ENCODE measurements at places on chromosomes 12 and 14.
A peak's percentile ranks its signal among the peaks of the same experiment; 100 is the strongest.

DNA sequence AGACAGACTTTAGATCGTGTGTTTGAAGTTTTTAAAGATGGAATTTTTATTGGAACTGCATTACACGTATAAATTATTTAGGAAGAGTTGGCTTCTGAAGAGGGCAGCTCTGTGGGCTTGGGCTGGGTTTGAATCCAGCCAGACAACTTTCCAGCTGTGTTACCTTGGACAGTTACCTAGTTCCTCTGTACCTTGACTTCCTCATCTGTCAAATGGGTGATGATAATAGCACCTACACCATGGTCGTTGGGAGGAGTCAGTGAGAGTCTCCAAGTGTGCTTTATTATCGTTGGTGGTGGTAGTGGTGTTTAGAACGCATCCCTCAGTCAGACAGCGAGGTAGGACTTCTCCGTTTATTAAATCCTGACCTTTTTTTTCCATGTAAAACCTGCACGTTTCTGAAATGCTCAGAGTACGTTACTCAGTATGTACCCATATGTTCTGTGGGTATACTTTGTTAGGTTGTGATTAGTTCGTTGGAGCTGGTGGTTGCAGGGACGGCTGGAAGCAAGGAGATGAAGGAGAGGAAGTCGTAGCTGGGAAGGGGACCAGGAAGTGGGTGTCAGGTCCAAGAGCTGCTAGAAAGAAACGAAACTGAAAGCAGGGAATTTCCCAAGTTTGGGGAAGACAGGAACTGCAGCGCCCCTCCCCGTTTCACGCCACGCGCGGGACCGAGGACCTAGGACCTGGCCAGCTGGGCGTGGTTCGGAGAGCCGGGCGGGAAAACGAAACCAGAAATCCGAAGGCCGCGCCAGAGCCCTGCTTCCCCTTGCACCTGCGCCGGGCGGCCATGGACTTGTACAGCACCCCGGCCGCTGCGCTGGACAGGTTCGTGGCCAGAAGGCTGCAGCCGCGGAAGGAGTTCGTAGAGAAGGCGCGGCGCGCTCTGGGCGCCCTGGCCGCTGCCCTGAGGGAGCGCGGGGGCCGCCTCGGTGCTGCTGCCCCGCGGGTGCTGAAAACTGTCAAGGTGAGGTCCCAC lies at the start of gene OAS3:
TSS of gene OAS3 (plus strand) at position 734 of the 979 bp plus-strand sequence. CDS start at position 791, 57 bp downstream.
- H3K36me3 ChIP-seq, result no peaks in the 10 kb centered on the region
- no peak for DNase-seq
- H3K27me3 ChIP-seq, result peaks cover 2% of the 10 kb centered on the region
- no peak within 1 kb of the TSS for H3K27ac ChIP-seq
- H3K4me3 ChIP-seq, result peak within 1 kb of the TSS; percentile 60

DNA sequence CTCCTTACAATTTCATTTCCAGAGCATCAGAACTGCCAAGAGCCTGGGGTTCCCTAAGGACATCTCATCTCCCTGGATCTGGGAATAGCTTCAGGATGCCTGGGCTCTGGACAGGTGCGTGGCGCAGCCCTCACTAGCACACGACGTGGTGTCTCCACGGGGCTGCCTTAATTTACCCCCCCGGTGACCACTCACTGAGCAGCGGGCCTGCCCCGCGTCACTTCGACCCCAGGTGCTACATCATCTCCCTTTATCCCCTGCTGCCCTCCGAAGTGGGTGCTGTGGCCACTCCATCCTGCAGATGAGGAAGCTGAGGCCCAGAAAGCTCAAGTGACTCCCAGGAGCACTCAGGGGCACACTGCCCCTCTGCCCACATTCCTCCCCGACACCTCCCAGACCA lies 177.8 kb upstream of the SFSWAP start:
- no peak for DNase-seq
- no peak overlapping the region for H3K27ac ChIP-seq
- H3K4me3 ChIP-seq, result no peak overlapping the region
- H3K36me3 ChIP-seq, result no peaks in the 10 kb centered on the region
- no peaks in the 10 kb centered on the region for H3K4me1 ChIP-seq

- no peak for DNase-seq
- H3K27me3 ChIP-seq, result peaks cover 6% of the 10 kb centered on the region
- no peaks in the 10 kb centered on the region for H3K36me3 ChIP-seq
- peaks cover 10% of the 10 kb centered on the region for H3K4me1 ChIP-seq
Observed at GRCh38 chr14:64826845-64827244, 52.9 kb downstream of the SPTB start.

DNA sequence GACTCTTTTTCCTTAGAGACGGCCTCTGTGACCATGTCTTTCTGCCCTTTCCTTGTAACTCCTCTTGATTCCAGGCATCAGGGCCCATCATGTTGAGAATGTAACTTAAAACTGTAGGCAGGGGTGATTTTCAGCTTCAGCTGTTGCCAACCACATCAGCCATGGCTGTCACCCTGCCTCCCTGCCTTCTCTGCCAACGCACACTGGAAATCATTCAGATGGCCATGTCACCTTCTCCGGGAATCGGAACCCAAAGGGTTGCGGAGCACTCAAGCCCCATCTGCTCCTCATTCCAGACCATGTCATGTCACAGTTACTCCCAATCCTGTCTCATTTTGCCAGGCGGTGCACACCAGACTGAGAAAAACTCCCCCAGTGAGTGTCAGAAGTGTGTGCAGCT lies 72.1 kb downstream of the EMP1 start:
- peaks cover 31% of the 10 kb centered on the region for H3K27me3 ChIP-seq
- DNase-seq, result no peak
- no peak overlapping the region for H3K27ac ChIP-seq
- no peaks in the 10 kb centered on the region for H3K36me3 ChIP-seq

GRCh38 chr14:57617510-57617909 lies 123.9 kb upstream of the CCDC198 start:
- H3K4me1 ChIP-seq, result no peaks in the 10 kb centered on the region
- H3K27me3 ChIP-seq, result peaks cover 2% of the 10 kb centered on the region
- no peak overlapping the region for H3K27ac ChIP-seq
- DNase-seq, result no peak
- no peaks in the 10 kb centered on the region for H3K36me3 ChIP-seq
- no peak overlapping the region for H3K4me3 ChIP-seq

GRCh38 chr14:84760489-84761126 lies 769.3 kb upstream of the FLRT2 start:
- H3K27ac ChIP-seq, result peak overlapping the region; percentile 46
- no peak for DNase-seq

DNA sequence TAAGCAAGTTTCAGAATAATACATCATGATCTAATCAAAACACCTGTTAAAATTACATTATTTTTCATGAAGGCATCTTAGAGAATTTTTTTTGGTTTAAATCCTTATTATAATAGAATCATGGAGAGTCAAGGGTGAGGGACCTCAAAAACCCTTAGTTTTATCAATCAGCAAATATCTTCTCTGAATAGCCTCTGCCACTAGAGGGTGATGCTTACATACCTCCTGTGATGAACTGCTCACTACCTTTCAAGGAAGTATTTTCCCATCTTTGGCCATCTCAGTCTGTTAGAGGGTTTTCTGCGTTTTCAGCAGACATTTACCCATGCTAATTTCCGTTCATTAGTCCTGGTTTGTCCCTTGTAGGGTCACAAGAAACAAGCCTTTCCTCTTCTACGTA lies 200.2 kb downstream of the TRHDE start:
- no peak for DNase-seq
- H3K4me3 ChIP-seq, result no peak overlapping the region
- no peak overlapping the region for H3K27ac ChIP-seq
- H3K27me3 ChIP-seq, result no peaks in the 10 kb centered on the region

GRCh38 chr14:61315313-61315712 lies 6.1 kb upstream of the PRKCH start:
- no peak overlapping the region for H3K27ac ChIP-seq
- H3K4me1 ChIP-seq, result no peaks in the 10 kb centered on the region
- H3K36me3 ChIP-seq, result peaks cover 2% of the 10 kb centered on the region

- H3K27ac ChIP-seq, result no peak overlapping the region
- no peaks in the 10 kb centered on the region for H3K27me3 ChIP-seq
- no peak overlapping the region for H3K4me3 ChIP-seq
- H3K36me3 ChIP-seq, result peaks cover 10% of the 10 kb centered on the region
- DNase-seq, result no peak
Observed at GRCh38 chr14:73386342-73386741, 72.0 kb downstream of the NUMB start.

DNA sequence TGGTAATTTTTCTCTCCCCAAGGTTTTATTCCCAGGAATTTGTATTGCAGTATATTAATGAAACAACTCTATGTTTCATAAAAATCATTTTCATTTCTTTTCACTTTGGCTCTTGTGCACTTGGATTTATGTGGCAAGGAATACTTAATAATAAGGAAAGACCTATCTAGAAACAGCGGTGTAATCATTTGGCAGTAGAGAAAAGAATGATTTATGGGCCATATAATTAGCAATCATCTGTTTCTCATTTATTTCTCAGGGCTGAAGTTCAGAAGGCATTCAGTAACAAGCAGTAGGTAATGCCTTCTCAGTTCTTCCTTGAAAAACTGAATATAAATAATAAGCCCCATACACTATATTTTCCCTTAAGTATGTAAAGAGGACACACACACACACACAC lies 172.6 kb downstream of the ANO4 start:
- DNase-seq, result no peak
- no peak overlapping the region for H3K4me3 ChIP-seq
- H3K27me3 ChIP-seq, result no peaks in the 10 kb centered on the region
- peaks cover 5% of the 10 kb centered on the region for H3K4me1 ChIP-seq

- H3K4me3 ChIP-seq, result no peak overlapping the region
- peaks cover 10% of the 10 kb centered on the region for H3K4me1 ChIP-seq
- DNase-seq, result no peak
- no peak overlapping the region for H3K27ac ChIP-seq
- no peaks in the 10 kb centered on the region for H3K27me3 ChIP-seq
Observed at GRCh38 chr12:83102499-83102898, 415.8 kb downstream of the TMTC2 start.

DNA sequence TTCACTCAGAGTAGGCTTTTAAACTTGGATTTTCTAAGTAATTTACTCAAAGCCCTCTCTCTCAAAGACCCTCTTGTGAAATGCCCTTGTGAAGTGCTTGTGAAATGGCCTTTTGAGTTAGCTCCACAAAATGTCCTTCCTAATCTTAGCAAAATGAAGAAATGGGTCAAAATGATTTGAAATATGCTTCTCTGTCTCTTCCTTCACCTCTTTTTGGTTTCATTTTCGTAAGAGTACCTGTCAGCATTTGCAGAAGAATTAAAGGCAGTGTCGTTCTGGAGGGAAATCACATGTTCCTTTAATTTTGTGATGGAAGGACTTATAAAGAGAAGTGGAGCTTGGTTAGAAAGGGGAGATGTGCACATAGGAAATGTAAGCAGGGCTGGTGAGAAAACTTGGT lies 93.7 kb downstream of the HMGA2 start:
- H3K4me3 ChIP-seq, result no peak overlapping the region

DNA sequence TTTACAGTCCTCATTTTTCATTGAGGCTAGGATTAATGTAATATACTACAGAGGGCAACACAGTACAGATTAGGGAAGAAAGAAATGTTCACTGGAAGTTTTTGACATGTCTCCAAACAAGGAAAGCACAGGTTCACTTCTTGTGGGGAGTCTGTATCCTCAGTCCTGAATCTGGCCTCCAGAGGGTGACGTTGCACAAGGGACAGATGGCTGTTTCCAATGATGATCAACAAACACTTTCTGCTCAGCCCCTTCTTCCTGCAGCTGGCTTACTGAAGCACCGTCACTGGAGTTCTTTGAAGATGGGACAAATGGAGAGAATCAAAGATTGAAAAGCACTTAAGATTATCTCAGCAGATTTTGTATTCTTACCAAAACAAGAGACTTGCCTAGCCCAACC lies 123.3 kb upstream of the OR4E1 start:
- DNase-seq, result no peak
- H3K27ac ChIP-seq, result no peak overlapping the region
- no peaks in the 10 kb centered on the region for H3K4me1 ChIP-seq
- no peaks in the 10 kb centered on the region for H3K36me3 ChIP-seq
- no peak overlapping the region for H3K4me3 ChIP-seq

- peak overlapping the region; percentile 53 for H3K27ac ChIP-seq
- no peak overlapping the region for H3K4me3 ChIP-seq
- H3K36me3 ChIP-seq, result no peaks in the 10 kb centered on the region
Observed at GRCh38 chr12:51388069-51388799, 3.0 kb downstream of the GALNT6 start.

DNA sequence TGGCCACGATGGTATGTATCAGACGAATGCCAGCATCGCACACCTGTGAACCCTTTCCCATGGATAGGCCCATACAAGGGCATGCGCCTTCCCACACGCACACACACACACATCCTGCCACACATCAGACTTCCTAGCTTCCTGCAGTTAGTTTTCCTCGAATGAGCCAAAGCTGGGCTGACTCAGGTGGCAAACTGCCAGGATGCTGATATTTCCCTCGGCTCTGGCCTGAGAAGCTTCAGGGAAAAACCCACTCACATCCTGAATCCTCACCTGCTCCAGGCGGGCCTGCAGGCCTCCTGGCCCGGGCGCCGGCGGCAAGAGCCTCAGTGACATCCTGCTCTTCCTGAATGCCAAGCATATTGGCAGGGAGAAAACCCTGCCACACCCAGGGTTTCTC lies 22.4 kb downstream of the CALM1 start:
- no peak for DNase-seq
- H3K27ac ChIP-seq, result peak overlapping the region; percentile 81
- H3K4me1 ChIP-seq, result peaks cover 16% of the 10 kb centered on the region
- H3K4me3 ChIP-seq, result no peak overlapping the region

DNA sequence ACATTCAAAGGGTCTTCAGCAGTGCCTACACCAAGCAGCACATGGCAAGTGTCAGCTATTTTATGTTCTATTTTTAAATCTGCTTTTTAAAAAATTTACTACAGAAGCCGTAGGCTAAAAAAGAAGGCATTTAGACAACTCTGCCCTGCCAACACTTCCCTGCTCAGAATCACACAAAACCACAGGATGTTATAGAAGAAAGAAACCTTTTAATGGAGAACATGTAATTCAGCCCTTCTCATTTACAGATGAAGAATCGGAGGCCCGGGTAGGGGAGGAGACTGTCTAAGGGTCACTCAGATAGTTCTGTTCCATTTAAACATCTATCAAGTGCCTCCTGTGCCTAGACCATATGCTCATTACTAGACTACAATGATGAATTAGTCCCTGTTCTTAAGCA lies 171.8 kb upstream of the NTF3 start:
- H3K27me3 ChIP-seq, result peaks cover 3% of the 10 kb centered on the region
- H3K4me3 ChIP-seq, result no peak overlapping the region
- no peak for DNase-seq
- no peaks in the 10 kb centered on the region for H3K36me3 ChIP-seq

DNA sequence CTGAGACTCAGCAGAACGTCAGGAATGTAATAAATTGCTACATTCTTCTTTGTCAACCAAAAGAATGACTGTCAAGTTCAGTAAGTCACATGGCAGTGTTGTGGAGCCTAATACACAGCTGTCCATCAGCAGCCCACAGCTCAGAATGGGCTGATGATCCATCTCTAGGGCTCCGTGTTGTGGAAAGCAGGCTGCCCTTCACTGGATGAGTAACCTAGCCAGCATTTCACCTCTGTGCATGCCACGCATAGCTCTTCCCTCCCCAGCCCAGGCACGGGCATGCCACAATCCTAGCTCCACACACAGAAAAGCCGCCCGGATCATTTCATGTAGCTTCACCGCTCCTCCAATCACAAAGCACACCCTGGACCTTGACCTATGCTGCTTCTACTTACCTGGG lies 878.0 kb upstream of the TMEM132C start:
- peaks cover 4% of the 10 kb centered on the region for H3K4me1 ChIP-seq
- no peak for DNase-seq
- H3K4me3 ChIP-seq, result no peak overlapping the region
- no peaks in the 10 kb centered on the region for H3K36me3 ChIP-seq
- H3K27me3 ChIP-seq, result no peaks in the 10 kb centered on the region
